Globus pallidus (tissue), 1 donor: ENCODE measurements at places on chromosomes 3 and 15.

GRCh38 chr3:24595796-24596195 is 101.1 kb upstream of the THRB start:
- no peak for DNase-seq

DNA sequence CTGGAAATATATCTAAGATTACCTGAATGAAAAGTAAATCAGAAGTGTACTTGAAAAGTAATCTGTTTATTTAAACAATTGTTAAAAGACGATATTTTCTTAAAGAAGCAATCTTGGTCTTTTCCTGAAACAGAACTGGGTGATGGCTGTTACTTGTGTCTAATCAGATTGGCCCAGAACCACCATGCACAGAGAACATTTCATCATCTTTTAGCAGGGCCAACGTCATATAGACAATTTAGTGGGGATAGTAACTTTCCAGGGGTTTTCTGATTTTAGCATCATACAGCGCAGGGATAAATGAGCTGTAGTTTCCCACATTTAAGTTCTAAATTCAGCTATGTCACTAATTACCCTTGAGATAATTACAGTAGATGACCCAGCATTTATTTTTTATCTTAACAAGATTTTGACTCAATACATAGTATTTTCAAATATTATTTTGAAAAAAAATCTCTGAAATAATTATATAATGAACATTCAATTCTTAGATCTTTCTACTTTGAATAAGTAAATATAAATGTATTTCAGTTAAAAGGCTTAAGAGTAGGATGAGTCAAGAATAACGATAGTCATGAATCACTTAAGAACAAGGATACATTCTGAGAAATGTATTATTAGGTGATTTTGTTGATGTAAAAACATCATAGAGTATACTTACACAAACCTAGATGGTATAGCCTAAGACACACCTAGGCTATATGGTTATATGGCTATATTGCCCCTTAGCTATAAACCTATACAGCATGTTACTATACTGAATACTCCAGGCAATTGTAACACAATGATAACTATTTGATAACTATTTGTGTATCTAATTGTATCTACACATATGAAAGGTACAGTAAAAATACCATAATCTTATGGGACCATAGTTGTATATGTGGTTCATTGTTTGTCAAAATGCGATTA is 103.8 kb upstream of the MME start:
- DNase-seq, result no peak

GRCh38 chr3:150450916-150451315 is 42.8 kb downstream of the TSC22D2 start:
- no peak for DNase-seq

DNA sequence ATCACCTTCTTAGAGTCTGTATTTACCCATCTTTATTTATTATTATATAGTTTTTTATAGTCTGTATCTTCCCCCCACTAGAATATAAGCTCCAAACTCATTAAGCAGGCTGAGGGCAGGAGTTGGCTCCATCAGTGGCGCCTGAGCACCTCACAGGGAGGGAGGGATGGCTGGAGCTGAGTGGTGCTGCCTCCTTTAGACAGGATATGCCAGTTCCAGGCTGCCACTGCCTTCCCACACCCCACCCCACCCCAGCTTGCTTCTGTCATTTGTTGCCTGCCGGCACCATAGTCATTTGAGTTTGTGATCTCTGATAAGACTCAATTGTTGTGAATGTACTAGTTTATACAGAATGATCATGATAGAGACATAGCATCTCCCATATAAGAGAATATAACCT is 85.5 kb downstream of the KLHL25 start:
- no peak for DNase-seq
